ENCODE measurements at places on chromosomes 5 and 9. TPM values are rescaled to one million over a fixed set of nuclear protein-coding genes. Genes with fewer than 3 reads are reported as not detected.
A peak's percentile ranks its signal among the peaks of the same experiment; 100 is the strongest.

- no peak for DNase-seq
These were observed 12.5 kb upstream of the LPAR1 start for GRCh38 chr9:111050819-111051218.

DNA sequence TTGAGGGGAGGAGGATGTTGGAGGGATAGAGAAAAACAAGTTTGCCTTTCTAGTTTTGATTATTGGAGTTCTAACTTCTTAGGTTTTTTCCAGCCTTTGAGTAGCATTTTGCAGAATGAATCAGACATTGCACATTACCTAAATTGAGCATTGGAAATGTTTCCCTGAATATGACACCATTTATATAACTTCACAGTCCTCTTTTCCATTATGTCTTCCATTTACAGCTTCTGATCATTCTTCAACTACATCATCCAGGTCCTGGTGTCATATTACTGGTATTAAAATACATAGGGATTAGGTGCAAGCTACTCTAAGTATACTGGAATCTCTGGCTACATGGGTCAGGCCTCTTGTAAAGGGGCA, 286.1 kb downstream of the ARHGAP26 start:
- no peak for DNase-seq

GRCh38 chr9:132507670-132508469, 74.5 kb upstream of the BARHL1 start:
- peak; percentile 74 for DNase-seq

Gene NRG2
- total RNA-seq: 14.5 TPM
